WTC11 (cell line): ENCODE measurements at places on chromosomes 7 and 10.

DNA sequence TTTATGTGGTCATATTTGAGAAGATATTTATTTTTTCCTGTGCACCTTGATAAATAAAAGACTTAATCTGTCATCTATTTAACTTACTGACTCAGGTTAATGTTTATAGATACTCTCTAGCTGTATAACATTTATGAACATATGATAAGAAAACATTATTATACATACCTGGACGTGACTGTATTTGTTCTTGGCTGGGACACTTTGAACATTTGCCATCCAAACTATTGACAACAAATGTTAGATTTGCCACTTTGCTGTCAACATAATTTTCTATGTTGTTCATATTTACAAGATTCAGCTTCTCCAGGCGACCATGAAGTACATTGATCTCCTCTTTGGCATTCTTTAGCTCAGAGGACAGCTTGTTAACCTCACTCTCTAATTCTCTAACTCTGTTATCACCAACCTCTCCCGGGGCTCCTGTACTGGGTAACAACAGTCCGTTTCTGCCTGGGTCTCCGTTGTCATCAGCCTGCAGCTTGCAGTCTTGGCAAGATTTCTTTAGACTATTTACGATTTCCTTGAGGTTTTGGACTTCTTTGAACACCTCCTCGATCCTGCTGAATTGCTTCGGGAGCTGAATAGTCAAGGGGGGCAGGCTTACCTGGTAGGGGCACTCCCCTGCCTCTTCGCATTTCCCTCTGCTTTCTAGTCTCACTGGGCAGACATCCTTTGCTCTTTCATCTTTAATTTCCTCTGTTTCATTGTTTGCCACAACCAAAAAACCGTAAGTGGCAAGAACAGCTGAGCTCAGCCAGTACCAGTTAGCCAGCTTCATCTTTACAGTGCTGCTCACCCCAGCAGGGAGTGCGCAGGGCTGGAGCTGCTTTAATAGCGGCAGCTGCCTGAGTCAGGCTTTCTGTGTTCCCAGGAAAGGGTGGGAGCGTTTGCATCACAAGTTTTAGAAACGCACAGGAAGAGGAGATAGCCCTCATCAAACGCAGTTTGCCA is at the start of gene FGL2:
TSS of gene FGL2 (minus strand) at position 807 of the 954 bp plus-strand sequence. CDS start at position 781, 26 bp downstream.
- peak; percentile 25 for DNase-seq

DNA sequence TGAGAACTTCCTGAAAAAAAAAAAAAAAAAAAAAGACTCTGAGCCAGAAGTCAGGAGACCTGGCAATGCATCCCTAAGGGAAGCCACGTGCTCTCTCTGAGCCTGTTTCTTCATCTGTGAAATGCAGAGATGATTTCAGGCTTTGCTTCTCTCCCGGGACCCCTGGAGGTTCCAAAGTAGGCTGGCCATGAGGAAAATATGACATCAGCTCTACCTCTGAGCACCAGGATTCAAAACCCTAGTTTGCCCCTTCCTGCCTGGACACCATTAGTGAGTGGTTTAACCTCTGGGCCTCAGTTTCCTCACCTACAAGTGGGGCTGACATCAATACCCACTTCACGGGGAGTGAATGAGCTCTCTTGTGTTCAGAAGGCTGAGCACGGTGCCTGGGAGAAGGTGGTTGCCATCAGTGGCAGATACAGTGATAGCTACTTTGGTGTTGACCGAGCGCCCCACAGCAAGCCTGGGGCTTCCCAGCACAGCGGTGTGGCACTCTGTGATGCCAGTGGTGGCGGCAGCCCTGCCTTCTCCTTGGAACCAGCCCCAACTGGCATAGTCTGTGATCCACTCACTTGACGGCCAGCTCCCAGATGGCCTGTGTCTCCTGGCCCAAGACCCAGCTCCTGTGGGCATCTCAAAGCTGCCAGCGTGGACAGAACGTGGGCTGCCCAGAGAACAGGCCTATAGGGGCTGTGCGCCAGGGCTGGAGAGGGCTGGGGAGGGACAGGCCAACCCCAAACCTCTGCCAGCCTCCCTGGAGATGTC is 153.1 kb upstream of the UNC5B start:
- DNase-seq: no peak

DNA sequence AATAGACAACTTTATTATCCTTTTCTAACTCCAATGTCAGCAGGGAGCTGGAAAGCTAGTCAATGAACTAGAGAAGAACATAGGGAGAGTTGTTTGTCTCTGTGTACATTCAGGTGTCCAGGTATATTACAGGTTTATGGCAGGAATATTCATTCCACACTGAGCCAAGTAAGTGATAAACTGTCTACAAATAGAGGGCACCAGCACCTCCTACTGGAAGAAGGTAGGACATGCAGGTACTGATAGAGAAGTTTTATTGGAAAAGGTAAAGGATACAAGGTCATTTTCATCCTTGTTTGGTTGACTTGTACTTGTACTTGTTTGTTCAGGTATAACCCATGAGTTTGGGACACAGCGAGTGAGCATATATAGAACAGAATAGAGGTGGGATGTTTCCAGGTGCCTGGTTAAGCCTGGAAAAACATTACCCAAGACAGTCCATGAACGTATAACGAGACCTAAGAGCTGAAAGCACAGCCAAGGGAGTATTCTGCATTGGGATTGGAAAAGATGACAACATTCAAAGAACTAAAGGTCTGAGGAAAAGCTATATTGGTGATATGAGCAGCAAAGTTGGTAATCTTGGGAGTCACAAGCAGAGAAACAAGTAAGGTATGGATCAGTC is 61.4 kb upstream of the PPP1R3C start:
- no peak for DNase-seq

- no peak for DNase-seq
Observed at GRCh38 chr10:126227762-126228134, 160.5 kb downstream of the ADAM12 start.

DNA sequence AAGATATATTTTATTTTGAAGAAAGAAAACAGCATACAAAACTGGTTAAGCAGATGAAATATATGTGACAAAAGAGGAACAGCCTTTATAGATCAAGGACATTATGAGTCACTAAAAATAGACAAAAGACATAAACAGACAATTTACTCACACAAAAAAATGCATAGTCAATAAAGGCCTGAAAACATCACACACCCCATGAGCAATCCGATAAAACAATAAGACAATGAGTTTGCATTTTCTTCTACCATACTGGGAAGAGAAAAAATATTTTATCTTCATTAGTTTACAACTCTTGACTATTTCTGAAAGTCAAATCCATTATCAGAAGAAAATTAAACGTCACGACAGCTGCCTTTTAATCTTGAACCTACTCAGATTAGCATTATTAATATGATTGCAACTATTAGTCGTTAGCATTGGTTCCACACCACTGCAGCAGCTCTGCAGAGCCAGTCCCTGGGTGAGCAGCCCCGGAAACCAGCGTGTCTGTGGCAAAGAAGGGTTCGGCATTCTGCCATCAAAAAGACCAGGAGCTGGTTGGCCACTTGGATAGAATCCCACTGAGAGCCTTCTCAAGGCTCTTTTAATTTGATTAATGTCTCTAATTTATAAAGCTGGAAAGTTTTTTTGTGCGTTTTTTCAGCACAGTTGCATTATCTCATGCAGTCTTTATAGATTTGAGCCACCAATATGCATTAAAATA is 305.4 kb upstream of the SHH start:
- DNase-seq: no peak

GRCh38 chr10:6579183-6579903 is 733 bp downstream of the PRKCQ start:
- no peak for DNase-seq
